ENCODE measurements at places on chromosomes 3 and 15.

- DNase-seq = no peak
Observed at GRCh38 chr3:197022405-197023231, 7.0 kb downstream of the MELTF start.

GRCh38 chr3:196144383-196145105 is 62.7 kb upstream of the TFRC start:
- no peak for DNase-seq

DNA sequence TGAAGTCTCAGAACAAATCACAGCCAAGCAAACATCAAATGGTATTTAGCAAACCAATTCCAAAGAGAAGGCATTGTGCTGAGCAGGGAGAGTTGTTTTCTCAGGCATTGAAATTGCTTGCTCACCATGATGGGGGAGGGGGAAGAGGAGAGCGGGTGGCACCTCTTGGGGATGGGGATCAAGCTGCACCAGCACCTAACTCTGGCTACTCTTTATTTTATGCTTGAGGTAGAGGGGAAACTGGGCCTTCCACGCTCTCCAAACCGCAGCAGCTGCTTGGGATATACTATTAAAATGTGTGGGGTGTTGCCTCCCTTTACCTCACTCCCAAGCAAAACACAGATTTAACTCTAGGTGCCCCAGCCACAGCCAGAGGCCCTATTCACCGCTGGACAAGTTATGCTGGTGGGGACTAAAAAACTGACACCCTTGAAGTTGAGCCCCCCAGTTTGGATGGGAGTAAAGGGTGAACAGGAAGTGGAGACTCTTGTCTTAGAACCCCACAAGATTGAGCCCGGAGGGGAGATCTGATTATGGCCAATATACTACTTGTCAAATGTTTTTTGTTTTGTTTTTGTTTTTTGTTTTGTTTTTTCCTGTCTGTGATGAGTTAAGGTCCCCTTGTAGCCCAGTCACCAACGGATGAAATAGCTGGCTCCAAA is 5.0 kb upstream of the FOXB1 start:
- no peak for DNase-seq

- DNase-seq = no peak
Observed at GRCh38 chr3:27521872-27522265, 37.7 kb upstream of the SLC4A7 start.

GRCh38 chr15:68402432-68403160 is 29.4 kb downstream of the ITGA11 start:
- DNase-seq = no peak

GRCh38 chr3:138947495-138948121 is 591 bp downstream of the FOXL2NB start:
- DNase-seq = no peak

- DNase-seq = no peak
Observed at GRCh38 chr3:113185194-113185835, 26.0 kb upstream of the BOC start.
